Stimulated activated CD4-positive, alpha-beta T cell treated with anti-CD3 and anti-CD28 coated beads, Interleukin-1b, Interleukin-23, amount 100 ng/mL, for 4 hours (primary cell): ENCODE measurements at places on chromosomes 7 and 10.

- DNase-seq, result no peak
These were observed 1164.0 kb upstream of the CELF2 start for GRCh38 chr10:9853405-9854355.

DNA sequence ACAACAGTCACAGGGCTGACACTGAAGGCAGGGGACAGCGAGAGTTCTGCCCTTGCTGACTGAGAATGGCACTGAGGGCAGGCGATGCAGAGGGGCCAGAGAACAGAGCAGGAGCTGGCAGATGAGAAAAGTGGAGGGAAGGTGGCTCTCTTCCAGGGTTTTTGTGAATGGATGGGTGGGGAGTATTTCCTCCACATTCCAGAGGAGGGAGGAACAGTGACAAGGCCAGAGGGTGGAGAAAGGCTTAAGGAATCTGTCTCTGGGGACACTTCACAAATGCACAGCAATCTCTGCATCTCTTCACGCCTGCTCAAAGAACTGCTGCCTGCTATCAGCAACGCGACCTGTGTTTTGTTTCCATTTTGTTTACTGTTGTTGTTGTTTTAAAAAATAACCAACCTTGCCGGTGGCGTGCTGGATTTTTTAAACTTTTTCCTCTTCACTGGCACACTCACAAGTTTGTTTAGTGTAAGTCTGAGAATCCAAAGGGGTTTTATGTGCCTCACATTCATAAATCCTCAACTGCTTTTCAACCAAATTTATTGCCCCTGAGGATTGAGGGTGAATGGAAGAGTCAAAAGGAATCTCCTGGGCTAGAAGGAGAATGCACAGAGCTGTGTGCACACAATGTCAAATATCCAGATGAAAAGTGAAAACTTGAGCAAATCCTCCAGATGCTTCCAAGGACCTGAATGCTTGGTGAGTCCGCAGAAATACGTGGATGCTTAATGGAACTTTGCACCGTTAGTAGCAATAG lies 129.3 kb downstream of the GLI3 start:
- no peak for DNase-seq

DNA sequence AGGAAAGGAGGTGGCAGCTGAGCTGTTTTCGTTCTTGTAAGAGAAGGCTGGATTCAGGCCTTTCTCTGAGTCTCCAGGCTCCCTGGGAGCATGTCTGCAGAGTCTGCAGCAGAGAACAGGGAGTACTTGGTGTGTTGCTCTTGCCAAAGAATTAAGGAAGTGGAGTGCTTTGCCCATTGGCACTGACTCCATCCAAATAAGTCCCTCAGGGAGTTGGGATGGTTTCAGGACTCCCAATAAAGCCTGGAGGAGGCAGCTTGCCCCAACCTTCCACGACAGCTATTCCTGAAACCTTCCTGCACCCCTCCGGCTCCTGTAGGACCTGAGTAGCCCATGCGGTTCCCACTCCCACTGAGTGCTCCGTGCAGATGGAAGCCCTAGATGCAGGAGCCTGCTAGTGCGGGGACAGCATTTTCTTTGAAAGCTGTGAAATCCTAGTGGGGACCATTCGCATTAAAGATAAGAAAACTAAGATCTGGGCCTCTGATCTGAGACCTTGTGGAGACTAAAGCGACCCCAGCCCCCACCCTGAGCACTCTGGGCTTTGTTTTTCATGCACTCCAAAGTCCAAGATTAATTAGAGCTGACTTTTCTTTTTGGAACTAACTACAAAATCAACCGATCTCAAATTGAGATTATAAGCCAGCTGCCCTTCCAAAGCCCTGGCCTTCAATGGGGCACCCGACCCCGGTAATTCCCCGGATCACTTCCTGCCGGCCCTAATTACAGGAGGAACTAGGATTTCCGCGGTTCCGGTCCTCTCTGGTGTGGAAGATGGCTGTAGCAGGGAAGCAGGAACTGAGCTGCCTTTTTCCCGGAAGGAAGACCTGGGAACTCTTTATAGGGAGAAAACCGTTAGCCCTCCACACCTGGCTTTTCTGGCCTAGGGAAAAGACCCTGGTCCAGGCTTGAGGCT lies 110.2 kb downstream of the COL13A1 start:
- no peak for DNase-seq

DNA sequence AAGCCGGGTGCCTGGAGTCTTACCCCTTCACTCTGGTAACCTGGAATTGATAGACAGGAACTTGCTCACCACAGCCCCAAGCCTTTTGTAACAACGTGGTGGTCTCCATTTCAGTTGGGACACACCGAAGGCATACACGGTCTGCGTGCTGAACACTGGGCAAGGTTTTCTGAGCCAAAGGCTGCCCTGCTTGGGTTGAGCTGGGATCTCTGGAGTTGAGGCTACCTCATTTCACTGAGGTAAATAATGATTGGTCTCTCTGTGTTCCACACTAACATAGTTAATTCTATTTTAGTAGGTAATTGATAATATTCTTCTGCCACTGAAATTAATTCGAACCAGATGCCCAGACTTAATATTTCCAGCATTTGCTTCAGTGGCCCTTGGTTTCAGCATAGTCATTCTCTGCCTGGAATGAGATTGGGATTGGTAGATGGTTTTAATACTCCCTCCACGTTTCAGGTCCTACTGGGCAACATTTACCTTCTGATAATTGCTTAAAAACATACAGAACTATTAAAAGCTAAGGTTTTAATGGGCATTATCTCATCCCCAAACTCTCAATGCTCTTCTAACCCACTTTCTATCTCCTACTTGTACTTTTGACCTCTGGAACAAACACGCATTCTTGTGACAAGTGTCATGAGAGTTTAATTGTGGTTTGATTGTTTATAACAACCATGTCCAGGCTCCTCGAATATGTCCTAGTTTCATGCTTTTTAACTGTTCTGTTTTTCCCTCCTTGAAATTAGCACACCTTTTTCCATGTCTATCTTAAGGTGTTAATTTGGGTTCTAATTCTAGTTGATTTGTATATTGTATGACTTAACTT lies 202.3 kb upstream of the KLF6 start:
- DNase-seq, result no peak

DNA sequence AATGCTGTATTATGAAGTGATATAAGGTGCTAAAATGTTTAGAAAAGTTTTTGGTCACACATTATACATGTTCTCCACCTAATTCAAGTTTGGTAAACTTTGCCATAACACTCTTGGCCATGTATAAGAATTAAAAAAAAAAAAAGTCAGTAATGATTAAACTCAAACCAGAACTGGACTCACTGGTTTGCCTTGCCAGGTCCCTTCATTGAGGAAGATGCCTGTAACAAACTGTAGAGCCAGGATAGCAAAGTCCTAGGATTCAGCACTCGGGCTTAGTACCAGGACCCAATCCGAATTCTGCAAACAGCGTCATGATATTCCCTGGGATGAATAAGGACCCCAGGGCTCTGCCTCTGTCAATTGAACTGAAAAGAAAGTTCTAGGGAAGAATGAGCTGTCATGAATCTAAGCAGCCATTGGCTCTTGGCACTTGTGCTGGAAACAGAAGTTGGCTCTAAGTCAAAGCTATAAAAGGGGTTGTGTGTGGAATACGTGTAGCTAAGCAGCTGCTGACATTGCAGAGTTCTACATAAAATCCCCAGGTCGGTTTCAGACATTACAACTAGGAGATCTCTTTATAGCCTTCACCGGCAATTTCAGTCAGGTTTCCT lies 216.9 kb downstream of the C7orf25 start:
- DNase-seq, result no peak

DNA sequence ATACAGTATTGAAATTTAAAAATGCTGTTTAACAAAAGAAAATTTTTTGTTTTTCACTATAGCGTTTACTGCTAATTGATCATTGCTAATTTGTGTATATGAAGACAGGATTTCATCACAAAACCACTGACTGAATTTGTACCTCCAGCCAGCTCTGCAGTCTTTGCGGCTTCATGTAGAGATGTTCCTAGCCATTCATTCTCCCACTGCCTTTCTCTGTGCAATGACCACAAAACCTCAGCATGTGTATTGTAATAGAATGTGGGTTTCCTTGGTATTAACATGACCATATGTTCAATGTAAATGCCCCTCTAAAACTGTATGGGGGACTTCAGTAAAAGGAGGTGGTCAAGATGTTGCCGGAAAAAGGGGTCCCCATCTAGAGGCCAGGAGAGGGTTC lies 81.1 kb upstream of the STEAP1B start:
- DNase-seq, result no peak

DNA sequence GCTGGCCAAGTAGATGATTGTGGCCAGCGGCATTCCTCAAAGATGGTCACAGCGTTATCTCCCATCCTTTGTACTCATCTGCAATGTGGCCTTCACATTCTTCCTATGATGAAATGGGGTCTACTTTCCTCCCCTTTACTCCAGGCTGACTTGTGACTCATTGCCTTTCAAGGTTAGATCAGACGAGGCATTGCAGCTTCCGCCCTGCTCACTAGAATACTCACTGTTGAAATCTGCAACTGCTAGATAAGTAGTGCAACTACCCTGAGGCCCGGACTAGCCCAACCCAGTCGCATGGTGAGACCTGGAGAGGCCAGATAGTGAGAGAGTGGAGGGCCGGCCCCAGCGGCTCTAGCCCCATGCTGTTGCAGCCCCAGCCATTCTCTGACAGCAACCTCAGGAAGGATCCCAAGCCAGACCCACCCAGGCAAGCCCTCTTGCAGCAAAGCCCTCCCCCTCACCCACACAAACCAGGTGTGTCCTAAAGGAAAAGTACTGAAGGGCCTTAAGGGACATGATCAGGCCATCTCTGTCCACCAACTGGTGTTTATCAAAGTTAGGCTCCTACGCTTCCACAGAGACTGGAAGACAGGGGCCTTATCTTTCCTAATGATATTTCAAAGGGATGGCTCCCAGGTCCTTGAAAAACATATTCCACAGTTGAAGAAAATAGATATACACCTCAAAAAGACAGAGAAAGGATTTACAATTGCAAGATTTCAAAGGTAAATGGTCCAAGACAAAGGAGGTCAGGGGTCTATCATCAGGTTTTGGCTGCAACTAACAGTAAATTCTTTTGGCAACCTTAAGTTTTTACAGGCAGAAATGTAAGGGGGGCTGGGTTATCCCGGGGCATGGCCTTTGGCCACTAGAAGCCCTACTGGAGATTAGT lies 107.2 kb upstream of the TRIM24 start:
- no peak for DNase-seq

- DNase-seq, result no peak
These were observed 6.0 kb upstream of the SGPL1 start for GRCh38 chr10:70809726-70810125.

GRCh38 chr10:70445718-70446657 lies 4.5 kb upstream of the NODAL start:
- DNase-seq, result no peak

- DNase-seq, result no peak
These were observed 1203.5 kb downstream of the TYW1 start for GRCh38 chr7:68200051-68200670.

DNA sequence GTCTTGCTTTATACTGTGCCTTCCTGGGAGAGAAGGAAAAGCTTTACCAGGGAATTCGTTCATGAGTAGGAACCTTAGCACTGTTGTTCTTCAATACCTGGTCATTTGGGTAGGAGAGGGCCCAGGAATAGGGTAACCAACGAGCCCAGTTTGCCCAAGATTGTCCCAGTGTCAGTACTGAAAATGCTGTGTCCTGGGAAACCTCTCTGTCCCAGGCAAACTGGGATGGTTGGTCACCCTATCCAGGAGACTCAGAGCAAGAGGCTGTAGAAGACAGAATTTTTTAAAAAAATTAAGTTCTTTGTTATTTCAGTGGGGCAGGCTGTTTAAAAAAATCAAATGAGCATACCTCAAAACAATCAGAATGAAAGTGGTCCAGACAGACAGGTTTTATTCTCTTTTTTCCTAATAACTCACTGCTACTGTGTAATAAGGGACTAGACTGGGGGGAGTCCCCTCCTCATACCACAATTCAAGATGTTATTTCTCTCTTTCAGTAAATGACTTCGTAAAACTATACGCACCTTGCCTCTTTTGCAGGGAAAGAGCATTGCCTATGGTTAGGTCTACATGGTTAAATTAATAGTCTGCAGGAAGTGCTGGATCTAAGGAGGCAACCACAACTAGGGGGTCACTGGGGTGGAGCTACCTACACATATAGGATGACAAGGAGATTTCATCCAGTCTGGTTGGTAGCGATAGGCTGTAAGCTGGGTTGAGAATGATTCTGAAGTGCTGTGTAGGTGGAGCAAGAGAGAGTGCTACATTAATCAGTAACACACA lies 41.1 kb upstream of the FAM133B start:
- no peak for DNase-seq

- no peak for DNase-seq
These were observed 74.6 kb upstream of the CDK6 start for GRCh38 chr7:92910976-92911375.

GRCh38 chr10:94281654-94282053 lies 81.1 kb downstream of the NOC3L start:
- no peak for DNase-seq

GRCh38 chr7:70406950-70407209 lies 725.1 kb upstream of the GALNT17 start:
- no peak for DNase-seq

DNA sequence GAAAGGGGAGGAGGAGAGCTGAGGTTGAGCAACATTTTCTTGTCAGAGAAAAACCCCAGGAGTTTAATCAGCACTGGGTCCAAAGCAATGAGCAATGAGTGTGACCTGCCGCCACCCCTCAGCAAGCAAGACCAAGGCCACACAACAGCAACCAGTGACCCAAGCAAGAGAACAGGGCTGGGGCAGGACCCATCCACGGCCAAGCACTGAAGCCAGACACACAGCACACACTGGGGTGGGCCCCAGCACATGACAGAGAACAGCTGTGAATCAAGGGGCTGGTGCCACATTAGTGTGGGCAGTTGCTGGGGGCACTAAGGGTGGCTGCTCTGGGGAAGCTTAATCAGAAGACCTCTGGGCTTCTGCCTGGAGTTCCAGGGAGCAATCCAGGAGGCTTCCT lies 16.2 kb downstream of the TMEM72 start:
- DNase-seq, result no peak

DNA sequence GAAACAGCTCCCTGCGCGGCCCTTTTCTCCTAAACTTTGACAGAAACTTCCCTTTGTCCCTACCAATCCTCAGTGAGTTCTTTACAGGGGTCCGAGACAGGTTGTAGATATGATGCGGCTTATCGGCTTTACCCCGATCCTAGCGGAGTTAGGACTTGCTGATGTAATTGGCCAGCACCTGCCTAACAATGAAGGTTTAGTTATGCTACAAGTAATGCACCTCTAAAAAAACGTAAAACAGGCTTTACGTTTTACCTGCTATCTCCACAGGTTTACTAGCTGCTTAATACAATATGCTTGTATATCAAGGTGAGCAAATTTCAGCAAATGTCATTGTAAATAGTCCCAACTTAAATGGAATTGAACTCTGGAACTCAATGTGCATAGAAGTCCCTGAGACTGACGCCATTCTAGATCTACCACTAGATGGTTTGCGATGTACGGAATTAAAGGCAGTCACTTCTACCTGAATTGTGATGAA lies 697 bp upstream of the SNX13 start:
- no peak for DNase-seq

GRCh38 chr7:150307904-150308303 lies 15.3 kb upstream of the LRRC61 start:
- no peak for DNase-seq

GRCh38 chr10:114431414-114432135 lies 27.3 kb upstream of the AFAP1L2 start:
- no peak for DNase-seq
